ENCODE measurements at places on chromosomes 11 and 22.
A peak's percentile ranks its signal among the peaks of the same experiment; 100 is the strongest.

DNA sequence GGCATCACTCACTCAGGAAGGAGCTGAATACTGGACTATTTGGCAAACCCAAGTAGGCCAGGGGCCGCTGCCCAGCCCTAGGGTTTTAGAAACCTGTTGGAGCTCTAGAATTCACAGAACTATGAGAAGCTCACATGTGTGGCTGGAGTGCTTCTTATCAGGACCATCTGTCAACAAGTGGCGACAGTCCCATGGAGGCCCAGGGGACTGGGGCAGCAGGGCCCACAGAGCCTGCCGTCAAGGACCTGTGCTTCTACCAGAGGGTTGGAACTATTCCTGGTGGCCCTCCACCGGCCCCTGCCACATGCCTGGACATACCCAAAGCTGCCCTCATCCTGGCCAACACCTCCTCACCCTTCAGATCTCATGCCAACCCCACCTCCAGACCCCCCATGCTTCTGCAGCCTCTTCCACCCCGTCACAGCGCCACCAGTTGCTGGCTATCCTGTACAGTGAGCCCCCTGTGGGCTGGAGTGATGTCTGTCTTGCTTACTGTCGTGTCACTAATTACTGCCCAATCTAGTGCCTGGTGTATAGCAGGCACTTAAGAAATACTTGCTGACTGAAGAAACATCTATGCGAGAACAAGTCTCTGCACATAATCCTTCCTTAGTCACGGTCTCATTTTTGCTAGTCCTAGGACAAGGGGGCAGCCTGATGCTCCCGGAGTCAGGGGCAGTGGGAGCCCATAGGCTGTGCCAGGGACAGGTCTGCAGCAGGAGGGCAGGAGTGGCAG is 27.2 kb upstream of the RASL10A start:
- DNase-seq: no peak

- no peak for DNase-seq
Observed at GRCh38 chr11:112829971-112830654, 131.1 kb upstream of the NCAM1 start.

GRCh38 chr11:131537748-131538147 is 167.3 kb downstream of the NTM start:
- no peak for DNase-seq

DNA sequence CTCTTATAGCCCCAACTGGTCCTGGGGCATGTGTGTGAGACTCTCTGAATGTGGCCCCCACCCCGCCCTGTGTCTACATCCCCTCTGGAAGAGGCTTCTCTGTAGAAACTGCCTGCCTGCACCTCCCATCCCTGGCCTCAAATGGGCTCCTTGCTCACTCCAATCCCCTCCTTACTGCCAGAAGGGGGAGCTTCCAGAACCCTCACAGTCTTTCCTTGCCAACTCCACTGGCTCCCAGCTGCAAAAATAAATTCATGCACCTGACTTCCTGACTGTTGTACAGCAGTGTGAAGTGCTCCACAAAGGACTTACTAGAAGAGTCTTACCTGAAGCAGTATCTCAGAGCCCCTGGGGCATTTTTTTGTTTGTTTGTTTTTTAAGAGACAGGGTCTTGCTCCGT is 15.2 kb upstream of the SERPIND1 start:
- no peak for DNase-seq

DNA sequence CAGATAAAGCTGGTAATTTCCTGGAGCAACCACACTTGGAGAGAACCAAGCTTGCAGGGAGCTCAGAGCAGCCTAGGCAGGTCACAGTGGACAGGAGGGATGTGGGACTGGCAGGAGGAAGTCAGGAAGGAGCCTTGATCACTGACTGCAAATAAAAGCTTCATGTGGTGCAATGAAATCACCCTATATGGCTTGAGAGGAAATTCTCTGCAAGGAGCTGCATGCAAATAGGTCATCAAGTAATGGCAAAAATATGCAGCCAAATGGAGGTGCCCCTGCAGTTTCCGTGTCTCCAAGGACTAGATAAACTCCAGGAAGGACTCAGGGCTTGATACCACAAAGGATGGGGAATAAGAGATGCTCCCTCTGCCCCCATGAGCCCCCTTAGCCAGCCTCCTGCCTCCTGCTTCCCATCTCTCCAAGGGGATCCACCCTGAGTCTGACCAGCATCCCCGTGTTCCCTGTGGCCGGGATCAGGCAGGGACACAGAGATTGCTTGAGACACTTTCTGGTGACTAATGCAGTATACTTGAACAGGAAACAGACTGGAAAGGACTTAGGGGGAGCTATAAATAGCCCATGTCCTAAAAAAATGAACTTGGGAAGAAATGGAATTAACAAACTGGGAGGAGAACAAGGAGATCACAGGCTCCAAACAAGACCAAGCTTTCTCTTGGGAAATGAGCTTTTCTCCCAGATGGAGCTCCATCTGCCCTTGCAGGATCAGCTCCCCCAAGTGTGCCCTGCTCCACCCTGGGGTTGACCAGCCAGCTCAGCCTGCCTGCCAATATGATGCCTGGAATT is 23.9 kb upstream of the MICAL2 start:
- peak; percentile 98 for DNase-seq

- DNase-seq: no peak
Observed at GRCh38 chr22:29447906-29448305, 9.5 kb downstream of the RFPL1 start.

DNA sequence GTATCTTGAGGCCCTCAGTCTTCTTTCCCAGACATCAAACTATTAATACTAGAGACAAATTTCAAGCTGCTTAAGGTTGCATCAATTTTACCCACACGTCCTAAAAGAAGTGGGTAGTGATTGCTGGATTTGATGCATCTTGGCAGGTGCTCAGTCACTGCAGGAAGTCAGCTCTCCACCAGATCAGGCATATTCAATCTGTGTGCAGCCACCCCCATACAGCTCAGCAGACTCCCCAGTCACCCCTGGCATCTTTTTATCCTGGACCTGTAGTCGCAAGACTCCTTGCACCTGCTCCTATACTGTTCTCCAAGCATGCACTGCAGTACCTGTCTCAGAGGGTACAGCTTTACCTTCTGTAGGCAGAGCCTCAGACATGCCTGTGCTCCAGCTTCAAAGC is 343.1 kb upstream of the ISX start:
- no peak for DNase-seq

DNA sequence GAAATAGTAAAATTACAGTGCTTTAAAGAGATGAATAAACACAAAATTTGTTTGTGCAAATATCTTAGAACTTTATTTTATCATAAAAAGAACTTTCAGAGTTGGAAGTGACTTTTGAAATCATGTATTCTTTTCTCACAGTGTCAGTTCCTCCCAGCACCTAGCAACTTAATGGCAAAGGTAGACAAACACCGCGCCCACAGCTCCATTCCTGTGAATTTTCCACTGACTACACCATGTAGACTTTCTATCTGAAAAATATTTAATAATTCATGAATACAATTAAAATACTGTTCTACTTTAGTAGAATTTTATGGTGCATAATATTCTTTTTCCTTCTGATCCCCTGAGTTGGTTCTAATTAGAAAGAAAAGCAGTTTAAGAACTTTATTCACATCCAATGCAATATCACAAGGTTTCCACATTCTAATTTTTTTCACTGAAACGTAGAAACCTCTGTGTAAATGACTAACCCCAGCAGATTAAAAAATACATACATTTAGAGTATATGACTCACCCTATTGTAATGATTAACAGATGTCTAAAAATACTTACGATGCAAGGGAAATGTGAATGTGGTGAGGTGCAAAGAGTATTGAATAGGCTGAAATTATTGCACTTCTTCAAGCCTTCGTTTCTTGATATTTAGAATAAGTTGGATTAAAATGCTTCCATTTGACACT is 218.2 kb upstream of the CCDC179 start:
- no peak for DNase-seq

DNA sequence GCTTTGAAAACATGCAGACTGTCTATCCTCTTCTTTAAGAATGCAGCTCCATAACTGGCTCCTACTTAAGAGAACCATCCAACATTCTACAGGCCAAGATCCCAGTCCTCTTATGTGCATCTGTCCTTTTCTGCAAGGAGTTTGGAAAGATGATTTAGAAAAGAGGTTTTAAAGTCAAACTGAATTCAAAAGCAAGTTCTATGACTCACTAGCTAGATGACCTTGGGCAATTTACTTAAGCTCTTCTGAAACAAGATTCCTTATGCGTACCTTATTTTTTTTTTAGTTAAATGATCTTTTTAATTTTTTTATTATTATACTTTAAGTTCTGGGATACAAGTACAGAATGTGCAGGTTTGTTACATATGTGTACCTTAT is 29.2 kb downstream of the GUCY1A2 start:
- no peak for DNase-seq

GRCh38 chr11:128961645-128962044 is 19.0 kb upstream of the TP53AIP1 start:
- DNase-seq: no peak

DNA sequence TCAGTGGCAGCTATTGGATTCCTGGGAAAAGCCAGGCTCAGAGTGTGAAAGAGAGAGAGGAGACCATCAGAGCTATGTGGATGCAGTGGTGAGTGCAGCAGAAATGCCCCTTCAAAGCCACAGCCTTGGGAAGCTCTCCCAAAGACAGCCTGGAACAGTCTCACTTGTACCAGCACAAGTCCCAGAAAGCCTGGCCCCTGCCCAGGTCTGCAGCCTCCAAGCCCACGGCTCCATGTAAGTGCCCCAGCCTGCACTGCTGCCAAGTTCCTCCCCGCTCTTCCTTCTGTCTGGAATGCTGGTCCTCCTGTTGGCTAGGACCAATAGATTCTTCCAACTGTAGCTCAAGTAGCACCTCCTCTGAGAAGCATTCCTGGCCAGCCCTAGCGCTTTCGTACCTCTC is 539.7 kb downstream of the MIAT start:
- DNase-seq: no peak

GRCh38 chr11:7275133-7275532 is 23.4 kb downstream of the SYT9 start:
- DNase-seq: no peak

DNA sequence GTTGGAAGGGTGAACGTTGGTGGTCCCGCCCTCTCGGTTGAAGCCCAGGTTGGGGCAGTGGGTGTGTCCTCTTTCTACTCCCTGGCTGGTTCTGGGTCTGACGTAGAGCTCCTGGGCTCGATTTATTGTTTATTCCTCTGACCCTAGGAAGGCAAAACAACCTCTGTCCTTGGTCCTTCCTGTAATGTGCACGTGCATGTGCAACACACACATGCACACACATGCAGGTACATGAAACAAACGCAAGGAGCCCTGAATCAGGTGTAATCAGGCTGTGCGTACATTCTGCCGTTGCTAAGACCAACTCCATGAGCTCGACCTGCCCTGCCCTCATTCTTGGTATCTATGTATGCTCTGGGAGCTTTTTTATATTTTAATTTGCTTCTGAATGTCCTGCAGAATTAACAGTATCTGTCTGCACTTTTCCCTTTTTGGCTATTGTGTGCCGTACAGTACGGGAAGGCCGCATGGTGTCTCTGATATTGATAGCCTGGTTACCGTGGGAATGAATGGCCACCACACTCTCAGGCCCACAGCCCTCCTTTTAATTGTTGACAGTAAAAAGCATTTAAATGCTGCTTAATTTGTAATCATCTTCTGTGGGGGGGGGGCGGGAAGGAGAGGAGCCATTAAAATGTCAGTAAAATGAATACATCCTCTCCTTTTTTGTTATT is 66.0 kb upstream of the NNMT start:
- DNase-seq: no peak

GRCh38 chr11:33001751-33002542 is 13.7 kb upstream of the DEPDC7 start:
- DNase-seq: no peak

GRCh38 chr11:60336767-60337391 is 9.8 kb downstream of the MS4A6E start:
- no peak for DNase-seq

DNA sequence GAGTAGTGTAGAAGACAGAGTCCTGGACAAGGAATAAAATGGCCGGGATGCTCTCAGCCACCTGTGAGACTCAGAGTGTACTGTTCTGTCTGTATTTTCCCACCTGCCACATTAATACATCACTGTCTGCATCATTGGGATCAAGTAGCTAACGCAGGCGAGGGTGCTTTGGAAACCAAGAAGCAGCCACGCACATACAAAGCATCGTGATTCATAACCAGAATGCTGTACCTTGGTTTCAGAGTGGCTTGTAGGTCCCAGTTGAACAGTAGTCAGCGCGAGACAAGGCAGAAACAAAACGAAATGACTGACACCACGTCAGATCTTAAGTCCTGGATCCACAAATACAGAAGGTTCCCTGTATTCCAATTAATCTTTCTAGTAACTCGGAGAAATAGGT is 198.3 kb downstream of the GRIK4 start:
- DNase-seq: no peak

- no peak for DNase-seq
Observed at GRCh38 chr11:43067681-43068080, 244.1 kb upstream of the API5 start.

DNA sequence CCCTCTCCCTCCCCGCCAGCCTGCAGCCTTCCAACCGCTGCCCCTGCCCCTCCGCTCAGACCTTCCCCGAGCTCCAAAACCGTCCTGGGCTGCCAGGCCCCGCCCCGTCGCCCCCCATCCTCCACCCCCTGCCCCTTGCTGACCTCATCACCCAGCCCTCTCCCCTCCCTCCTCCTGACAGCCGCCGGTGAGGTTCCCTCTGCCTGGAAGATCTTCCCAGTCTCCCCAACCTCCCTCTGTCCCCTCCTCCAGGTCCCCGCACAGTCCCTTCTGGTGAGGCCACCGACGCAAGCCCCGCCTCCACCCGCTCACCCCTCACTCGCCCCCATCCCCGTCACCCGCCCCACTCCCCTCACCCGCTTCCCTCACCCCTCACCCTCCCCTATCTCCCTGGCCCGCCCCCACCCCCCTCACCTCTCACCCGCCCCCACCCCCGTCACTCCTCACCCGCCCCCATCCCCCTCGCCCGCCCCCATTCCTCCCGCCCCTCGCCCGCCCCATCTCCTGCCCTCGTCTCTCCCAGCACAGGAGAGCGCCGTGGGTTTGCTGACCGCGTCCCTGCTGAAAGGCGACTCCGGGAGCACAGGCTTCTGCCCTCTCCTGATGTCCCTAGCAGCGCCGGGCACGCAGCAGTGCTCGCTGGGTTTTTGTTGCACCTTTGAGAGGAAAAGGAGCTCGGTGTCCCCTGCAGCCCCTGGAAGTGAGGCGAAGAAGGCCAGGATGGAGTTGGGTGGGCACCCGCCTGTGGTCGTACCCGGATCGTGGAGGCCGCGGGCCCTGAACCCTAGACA is 16.4 kb upstream of the UPK3A start:
- DNase-seq: no peak

- DNase-seq: no peak
Observed at GRCh38 chr11:117223741-117224689, 7.9 kb downstream of the PCSK7 start.

DNA sequence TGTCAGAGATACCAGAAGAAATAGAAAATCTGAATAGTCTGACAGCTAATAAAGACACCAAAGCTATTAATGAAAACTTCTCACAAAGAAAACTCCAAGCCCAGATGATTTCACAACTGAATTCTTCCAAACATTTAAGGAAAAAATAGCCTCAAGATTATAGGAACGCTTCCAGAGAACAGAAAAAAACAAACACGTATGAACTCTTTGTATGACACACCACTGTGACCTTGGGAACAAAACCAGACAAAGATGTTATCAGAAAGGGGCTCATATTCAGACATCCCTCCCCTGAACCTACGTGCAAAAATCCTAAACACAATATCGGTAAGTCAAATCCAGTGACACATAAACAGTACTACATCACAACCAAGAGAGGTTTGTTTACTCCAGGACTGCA is 23.5 kb downstream of the CERK start:
- DNase-seq: peak; percentile 40

Data from GM04503 (cell line).